ENCODE measurements at places on chromosomes 2 and 18. TPM values are rescaled to one million over a fixed set of nuclear protein-coding genes. Genes with fewer than 3 reads are reported as not detected.

- DNase-seq: no peak
Observed at GRCh38 chr18:59876310-59876626, 23.5 kb upstream of the PMAIP1 start.

GRCh38 chr2:12046641-12047040 lies 300.2 kb downstream of the LPIN1 start:
- no peak for DNase-seq

DNA sequence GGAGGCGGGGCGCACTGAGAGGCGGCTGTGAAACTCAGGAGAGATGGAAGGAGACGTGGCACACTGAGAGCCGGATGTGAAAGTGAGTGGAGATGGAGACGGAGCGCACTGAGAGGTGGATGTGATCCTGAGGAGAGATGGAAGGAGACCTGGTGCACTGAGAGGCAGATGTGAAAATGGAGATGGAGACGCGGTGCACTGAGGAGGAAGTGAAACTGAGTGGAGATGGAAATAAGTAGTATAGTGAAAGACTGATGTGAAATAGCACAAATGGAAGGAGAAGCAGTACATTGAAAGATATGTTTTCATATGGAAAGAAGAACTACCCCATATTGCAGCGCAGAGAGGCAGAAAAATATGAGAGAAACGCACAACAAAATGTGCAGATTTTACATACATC lies 281.6 kb upstream of the RGPD4 start:
- DNase-seq: no peak

DNA sequence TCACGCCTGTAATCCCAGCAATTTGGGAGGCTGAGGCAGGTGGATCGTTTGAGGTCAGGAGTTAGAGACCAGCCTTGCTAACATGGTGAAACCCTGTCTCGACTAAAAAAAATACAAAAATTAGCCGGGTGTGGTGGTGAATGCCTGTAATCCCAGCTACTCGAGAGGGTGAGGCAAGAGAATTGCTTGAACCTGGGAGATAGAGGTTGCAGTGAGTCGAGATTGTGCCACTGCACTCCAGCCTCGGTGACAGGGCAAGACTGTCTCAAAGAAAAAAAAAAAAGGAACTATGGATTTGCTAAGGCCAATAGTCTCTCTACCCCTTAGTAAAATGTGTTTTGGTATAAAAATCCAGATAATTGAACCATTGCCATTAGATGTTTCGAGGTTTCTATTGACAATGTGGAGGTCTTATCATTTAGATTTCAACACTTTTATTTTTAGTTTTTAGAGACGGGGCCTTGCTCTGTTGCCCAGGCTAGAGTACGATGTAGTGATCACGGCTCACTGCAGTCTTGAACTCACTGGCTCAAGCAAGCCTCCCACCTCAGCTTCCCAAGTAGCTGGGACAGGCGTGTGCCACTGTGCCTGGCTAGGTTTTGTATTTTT lies 1.1 kb upstream of the TXNDC2 start:
- DNase-seq: no peak

GRCh38 chr2:3624059-3624794 lies 29.3 kb downstream of the COLEC11 start:
- DNase-seq: peak; percentile 5

- DNase-seq: no peak
Observed at GRCh38 chr2:196249860-196250259, 78.5 kb upstream of the STK17B start.

DNA sequence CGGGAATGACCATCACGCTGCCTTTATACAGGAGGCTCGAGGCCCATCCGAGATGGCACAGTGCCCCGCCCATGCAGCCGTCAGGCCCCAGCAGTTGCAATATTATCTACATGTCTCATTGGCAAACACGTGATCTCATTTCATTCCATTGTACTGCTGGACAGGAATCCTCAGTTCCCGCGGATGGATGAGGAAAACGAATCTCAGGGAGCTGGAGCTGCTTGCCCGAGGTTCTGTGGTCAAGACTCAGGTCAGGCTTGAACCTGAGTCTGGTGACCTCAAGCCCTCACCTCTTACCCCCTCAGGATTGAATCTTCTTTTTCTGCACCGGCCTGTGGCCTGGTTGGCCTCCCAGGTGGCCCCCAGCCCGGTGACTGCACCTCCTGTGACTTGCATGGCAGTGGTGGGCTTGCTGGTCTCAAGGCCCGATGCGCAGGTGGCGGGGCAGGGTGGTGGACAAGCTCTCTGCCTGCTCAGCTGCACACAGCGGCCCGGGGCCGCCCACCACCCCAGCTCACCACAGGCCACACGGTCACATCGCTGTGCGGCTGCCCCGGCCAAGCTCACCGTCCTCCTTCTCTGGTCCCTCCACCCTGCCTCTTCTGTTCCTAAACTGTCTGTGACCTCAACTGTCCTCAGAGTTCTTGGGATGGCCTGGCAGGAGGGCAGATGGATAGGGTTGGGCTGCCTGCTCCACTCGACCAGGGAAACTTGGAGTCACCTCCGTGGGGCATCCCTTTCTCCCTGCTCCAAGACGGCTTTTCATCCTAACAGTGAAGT lies 52.0 kb upstream of the HS6ST1 start:
- no peak for DNase-seq

Gene DES
- total RNA-seq: not detected

GRCh38 chr2:232951891-232952290 lies 61.2 kb downstream of the NGEF start:
- DNase-seq: no peak

Gene ZNF396
- total RNA-seq: 0.93 TPM

Gene PROM2
- total RNA-seq: 0.48 TPM

Gene B3GNT7
- total RNA-seq: not detected

DNA sequence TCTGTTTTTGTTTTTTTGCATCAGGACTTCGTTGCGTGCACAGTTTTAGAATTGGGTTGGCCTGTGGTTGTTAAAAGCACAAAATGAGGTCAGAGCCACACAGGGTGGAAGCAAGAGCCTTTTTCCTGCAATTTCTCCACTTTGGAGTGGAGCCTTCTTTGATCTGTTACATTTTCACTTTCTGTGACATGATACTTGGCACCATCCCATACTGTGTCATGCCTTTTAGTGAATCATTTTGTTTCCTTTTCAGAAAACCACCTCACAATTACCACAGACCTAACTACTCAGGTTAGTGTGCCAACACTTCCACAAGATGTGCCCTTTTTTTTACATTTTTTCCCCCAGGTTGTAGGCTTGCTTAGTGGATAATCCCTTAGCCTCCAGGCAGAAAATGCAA lies 32.5 kb downstream of the MERTK start:
- peak; percentile 46 for DNase-seq

GRCh38 chr2:227450311-227450841 lies 21.6 kb upstream of the AGFG1 start:
- DNase-seq: no peak

Gene FBXO36
- total RNA-seq: 1.5 TPM

Gene EIPR1
- 40.5 TPM for total RNA-seq

- DNase-seq: no peak
Observed at GRCh38 chr2:124755386-124755785, 730.3 kb downstream of the CNTNAP5 start.

GRCh38 chr18:8942909-8943545 lies 159.5 kb upstream of the NDUFV2 start:
- no peak for DNase-seq

DNA sequence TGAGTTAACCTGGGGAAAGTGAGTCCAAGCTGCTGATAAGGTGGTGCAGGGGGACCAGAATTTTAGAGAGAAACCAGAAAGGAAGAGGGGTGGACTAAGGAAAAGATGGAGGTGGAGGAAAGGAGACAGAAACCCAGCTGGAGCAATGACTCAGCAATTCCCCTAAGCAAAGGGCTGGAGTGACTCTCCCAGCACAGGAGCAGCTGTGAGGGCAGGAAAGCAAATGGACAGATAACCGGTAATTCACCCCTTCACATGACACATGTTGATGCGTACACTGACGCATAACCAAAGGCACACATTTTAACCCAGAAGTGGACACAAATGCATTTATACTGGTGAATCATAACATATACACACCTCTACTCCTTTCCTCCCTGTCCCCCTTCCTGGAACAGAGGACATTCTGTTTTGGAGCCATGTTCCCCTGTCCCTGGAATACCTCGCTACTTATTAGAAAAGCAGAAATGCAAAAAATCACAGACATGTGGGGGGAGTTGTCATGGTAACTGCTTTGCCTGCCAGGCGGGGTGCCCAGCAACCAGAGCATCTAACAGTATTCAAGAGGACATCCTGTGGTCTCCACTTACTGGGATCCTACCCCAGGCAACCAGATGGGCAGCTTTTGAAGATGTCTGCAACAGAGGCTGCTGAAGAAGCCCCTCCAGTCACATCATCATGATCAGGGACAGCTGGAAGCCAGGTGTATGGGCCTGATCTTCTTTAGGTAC lies 4.7 kb downstream of the CDK5R2 start:
- DNase-seq: no peak

DNA sequence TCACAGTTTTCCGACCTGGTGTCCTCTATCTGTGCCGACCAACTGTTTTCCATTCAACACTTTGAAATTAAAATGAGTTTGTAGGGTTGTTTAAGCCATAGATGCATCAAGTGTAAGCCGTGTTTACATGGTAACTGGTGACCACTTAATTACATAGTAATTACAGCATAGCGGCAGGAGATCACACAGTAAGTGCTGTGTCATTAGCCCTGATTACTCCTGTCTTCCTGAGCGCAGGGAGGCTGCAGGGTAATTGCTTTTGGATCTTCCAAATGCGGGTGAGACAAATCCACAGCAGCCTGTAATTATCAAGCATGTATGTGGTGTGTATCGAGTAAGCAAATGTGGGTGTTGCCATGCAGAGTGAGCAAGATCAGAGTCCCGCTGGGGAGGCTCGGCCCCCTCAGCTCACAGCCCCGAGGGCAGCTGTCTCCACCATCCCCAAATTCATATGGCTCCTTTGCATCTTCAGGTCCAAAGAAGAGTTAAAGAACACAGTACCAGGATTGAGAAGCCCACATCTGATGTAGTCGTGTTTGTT lies 71.5 kb upstream of the HDAC4 start:
- DNase-seq: no peak

GRCh38 chr2:195579776-195580555 lies 77.1 kb upstream of the SLC39A10 start:
- DNase-seq: no peak

DNA sequence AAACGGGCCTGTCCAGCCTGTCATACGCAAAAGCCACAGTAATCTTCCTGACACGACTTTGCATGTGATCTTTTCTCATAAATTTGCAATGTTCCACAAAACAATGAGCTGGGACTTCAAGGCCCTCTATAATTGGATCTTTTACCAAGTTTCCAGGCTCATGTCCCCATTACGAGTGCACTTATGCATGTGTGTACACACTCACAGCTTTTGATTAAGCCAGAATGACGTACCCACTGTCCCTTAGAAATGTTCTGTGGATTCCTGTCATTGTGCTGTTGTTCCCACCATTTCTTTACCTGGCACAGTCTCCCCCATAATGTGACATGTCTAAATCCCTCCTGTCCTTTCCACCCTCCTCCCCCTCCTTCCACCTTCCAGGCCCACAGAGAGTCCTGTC lies 19.7 kb upstream of the TMEM247 start:
- no peak for DNase-seq

DNA sequence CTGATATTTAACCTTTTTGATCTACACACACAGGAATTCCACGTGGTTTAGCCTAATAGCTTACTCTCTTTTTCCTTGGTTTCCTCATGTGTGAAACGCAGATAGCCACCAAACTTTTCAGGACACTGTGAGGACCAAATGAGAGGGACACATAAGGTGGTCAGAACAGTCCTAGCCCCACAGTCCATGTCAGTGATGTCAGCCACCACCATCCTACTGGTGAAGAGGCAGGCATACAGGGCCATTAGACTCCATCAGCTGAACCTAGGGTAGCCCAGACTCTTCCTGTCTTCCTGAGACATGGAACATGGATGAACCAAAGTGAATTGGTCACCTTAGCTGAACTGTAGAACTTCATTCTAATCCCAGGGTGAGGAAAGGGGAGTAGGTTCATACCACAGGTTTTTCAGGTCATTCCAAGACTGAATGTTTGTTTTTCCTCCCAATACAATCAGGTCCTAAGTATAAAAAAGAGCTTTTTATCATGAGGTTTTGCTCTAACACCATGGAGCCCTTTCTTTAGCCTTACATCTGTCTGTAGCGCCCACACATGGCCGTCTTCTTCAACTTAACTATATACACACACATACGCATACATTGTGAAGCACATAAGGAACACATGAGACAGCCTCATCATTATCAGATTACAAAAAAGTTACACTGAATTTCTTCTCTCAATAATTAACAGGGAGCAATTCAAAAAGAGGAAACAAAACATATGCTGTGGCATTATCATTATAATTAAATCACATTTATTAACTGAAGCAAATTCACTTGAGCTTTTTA lies 18.5 kb upstream of the NFE2L2 start:
- DNase-seq: no peak

DNA sequence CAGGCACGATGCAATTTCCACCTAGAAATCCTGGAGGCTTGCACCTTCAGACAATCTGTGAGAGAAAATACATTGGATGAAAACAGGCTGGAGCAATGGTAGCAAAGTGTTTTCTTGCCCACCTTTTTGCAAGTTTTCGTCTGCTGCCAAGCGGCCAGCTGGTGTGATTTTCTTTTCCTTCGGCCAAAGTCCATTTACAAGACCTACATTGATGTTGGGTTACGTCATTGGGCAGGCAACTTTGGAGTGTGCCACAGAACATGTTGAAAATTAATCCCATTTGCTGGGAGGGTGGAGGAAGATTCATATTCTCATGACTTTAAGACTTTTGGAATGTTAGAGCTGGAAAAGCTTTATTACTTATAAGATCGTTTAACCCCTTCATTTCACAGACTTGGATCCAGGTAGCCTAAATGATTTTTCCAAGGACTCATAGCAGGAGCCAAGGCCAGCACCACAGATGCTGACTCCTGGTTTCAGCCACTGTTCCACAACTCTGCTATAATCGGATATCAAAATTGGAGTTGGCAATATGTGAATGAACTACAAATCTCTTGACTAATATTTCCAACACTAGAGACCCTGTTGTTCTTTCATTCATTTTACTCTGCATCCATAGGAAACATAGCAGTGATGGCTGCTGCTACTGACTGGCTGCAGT lies 352.1 kb downstream of the RND3 start:
- no peak for DNase-seq

Gene EFHD1
- 1.2 TPM for total RNA-seq

DNA sequence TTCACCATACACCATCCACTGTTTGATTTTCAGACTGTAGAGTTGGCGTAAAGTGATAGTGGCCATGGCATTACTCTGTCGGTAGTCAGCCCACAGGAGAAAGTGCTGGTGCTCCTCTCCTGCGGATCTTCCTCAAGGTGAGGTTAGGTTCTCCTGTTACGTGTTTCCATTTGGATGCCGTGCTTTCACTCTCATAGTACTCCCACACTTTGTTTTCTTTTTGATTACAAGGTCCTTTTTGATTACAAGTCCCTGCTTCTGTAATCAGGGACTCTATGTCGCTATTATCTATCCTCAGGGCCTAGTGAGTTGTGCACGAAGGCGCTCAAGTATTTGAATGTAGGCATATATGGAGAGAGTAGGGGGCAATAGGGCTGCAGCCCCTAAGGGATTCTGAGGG lies 4.3 kb downstream of the TAF4B start:
- no peak for DNase-seq
